Activated naive CD8-positive, alpha-beta T cell treated with anti-CD3 and anti-CD28 coated beads for 36 hours (primary cell): ENCODE measurements at places on chromosomes 1 and 21. TPM values are rescaled to one million over a fixed set of nuclear protein-coding genes. Genes with fewer than 3 reads are reported as not detected.

GRCh38 chr1:82052563-82052962, 251.8 kb downstream of the ADGRL2 start:
- no peak for DNase-seq

- peak; percentile 35 for DNase-seq
Observed at GRCh38 chr1:233328142-233328921, 808 bp downstream of the MAP3K21 start.

DNA sequence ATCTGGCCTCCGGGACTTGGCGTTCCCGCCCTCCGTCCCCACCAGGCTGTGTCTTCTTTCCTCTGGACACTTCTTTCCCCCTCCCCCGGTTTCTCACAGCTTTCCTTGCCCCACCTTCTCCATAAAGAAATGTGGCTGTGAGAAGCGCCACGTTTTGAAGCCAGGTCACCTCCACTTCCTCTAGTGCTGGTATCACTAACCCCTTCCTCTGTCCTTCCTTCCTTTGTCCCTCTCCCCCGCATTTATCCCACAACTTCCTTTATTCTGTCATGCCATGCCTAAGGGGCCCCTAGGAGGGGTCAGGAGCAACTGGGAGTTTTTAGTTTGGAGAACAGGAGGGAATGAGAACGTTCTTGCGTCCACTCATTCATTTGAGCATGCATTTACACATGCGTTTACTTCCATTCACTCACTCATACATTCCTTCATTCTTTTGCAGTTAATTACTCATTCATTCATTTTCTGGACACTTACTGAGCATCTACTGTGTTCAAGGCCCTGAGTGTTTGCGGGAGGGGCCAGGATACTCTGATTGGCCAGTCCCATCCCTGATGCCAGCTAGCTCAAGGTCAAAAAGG, 5.0 kb upstream of the ACOT11 start:
- no peak for DNase-seq

The LMOD1 gene
- not detected for total RNA-seq

The S100A7 gene
- not detected for total RNA-seq
